ENCODE measurements at places on chromosomes 6 and 20. TPM values are rescaled to one million over a fixed set of nuclear protein-coding genes. Genes with fewer than 3 reads are reported as not detected.

DNA sequence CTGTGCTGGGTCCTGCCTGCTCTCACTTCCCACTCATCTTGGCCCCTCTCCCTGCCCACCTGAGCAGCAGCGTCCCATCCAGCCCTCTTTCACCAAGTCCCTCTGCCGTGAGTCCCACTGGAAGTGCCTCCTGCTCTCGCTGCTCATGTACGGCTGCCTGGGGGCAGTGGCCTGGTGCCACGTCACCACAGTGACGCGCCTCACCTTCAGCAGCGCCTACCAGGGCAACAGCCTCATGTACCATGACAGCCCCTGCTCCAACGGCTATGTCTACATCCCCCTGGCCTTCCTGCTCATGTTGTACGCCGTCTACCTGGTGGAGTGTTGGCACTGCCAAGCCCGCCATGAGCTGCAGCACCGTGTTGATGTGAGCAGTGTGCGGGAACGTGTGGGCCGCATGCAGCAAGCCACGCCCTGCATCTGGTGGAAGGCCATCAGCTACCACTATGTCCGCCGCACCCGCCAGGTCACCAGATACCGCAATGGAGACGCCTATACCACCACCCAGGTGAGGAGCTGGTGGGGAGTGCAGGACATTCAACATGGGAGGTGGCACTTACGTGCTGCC, 2.8 kb downstream of the TMEM151B start:
- no peak for DNase-seq

GRCh38 chr6:17457405-17457804, 64.0 kb downstream of the CAP2 start:
- DNase-seq = no peak

GRCh38 chr6:26552640-26553188, 14.5 kb downstream of the HMGN4 start:
- no peak for DNase-seq

GRCh38 chr20:46112430-46113112, 5.5 kb upstream of the CD40 start:
- no peak for DNase-seq

GRCh38 chr20:47013606-47014005, 119.0 kb downstream of the EYA2 start:
- no peak for DNase-seq

DNA sequence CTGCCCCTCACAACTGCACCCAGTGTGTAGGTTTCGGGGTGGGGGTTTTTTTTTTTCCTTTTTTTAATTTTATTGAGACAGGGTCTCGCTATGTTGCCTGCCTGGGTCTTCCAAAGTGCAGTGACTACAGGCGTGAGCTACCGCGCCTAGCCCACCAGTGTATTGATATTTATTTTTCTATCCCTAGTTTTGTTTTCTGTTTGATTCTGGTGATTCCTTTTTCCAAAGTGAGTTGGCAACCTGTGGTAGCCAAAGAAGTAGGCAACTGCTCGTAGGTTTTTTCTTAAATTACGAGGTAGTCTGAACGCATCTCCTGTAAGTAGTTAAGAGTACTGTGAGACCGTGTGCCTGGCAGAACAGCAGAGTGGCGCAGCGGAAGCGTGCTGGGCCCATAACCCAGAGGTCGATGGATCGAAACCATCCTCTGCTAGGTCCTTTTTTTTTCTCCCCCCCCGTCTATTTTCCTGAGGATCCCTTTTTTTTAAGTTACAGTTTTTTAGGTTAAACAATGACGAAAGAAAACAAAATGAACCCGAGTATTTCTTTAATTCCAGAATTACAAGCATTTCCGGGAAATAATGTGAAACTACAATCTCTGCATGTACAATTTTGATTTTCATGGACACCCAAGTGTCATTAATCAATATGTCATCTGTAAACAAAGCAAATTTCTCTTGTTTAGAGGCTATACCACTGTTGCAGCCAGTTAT, 78.7 kb upstream of the BTN3A2 start:
- peak; percentile 92 for DNase-seq

DNA sequence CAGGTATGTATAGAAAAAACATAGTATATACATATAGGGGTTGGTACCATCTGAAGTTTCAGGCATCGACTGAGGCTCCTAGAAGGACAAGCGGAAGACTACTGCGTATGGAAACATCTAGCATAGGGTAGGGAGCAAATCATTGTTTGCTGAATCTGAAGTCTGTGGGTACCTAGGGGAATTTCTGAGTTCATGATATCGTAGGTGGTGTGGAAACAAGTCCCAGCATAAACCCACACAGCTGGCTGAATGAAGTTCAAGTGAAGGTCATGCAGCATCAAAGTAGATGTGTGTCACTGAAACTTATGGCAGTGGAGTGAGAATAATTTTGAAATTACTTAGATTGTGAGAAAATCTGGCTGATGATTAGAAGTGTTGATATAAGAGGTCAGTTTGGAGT, 39.4 kb downstream of the MAP7 start:
- no peak for DNase-seq

DNA sequence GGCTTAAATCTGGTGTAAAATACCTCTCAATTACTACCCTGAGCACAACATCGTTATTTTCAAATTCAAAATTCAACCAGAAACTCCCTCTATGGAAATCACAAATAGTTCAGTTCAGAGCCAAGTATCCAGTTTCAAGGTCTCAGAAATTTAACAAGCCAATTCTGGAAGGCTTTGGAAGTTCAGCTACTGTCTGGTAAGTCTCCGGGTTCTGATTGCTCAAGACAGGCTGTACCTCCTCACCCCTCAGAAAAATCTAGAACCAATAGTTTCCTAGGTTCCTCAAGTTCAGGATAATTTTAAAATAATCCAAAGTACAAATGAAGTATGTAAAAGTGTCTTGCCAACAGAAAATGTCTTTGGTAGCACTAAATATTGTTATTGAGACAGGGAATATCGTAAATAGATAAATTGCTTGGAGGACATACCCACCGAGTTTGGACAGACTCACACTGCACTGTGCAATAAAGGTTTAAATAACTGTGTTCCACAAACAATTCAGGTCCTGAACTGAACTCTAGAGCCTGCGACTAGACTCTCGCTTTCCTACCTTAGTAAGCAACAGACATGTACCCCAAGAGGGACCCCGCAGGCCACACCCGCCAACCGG, 729 bp downstream of the ATG5 start:
- DNase-seq = no peak

The HRH3 gene
- total RNA-seq = not detected

The SLC25A27 gene
- 17.0 TPM for total RNA-seq
